ENCODE measurements at places on chromosomes 2 and 18. TPM values are rescaled to one million over a fixed set of nuclear protein-coding genes. Genes with fewer than 3 reads are reported as not detected.

Gene CRYGD
- not detected for total RNA-seq

Gene FOXD4L1
- total RNA-seq = not detected

Gene RGPD6
- total RNA-seq = 15.3 TPM

Gene GALR1
- 0.04 TPM for total RNA-seq

Gene IL1F10
- not detected for total RNA-seq

Gene IL18RAP
- total RNA-seq = 0.13 TPM

Gene FAM210A
- 48.1 TPM for total RNA-seq

Gene DPP4
- 12.5 TPM for total RNA-seq

Gene CKAP2L
- total RNA-seq = 0.36 TPM

Gene CDK5R2
- total RNA-seq = not detected

- DNase-seq = peak; percentile 84
These were observed 1.5 kb downstream of the PXDN start for GRCh38 chr2:1742681-1743395.

- no peak for DNase-seq
These were observed 158.2 kb downstream of the STK39 start for GRCh38 chr2:168089200-168089599.

- no peak for DNase-seq
These were observed 151.1 kb upstream of the HNMT start for GRCh38 chr2:137813176-137813575.

- DNase-seq = no peak
These were observed 112.5 kb downstream of the LPIN1 start for GRCh38 chr2:11858883-11859282.

DNA sequence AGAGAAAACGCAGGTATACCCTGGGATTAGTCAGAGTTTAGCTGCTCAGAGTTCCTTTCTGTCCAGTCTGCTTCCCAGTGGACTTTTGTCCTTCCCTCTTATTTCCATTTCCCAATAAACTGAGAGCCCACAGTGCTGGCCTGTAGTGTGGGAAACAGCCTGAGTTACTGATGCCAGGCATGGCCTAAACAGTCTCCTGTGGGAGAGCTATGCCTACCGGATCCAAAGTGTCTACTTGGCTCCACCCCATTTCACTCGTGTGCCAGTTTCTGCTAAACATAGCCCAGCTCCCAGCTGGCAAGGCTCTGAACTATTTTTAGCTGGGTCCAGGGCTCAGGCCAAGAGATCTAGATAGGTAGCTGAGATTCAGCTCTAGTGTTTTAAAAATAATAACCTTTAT, 15.6 kb upstream of the PPP1CB start:
- no peak for DNase-seq

DNA sequence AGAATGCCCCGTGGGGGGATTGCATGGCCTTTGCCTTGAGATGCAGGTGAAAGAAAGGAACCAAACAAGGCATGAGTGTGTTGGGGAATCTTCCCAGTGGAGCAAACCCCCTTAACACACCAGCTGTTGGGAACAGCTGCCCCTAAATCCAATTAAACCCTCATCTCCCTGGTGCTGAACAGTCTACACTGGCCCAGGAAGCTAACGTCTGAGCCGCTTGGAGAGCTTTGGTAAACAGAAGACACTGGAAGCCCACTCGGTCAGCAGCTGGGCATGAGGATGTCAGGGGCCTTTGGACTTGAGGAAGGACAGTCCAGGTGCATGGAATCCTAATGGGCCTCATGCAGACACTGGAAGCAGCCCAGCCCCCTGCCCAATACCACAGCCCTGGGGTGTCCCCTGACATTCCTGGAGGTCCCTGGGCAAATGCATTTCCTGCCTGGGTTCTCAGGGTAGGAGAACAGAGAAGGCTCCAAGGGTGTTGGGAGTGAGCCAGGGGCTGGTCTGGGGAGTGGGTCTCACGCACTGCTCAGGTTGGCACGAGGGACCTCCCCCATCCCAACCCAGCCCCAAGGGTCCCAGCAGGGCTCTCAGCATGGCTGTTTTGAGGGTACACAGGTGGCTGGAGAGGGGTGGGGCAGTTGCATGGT, 37.7 kb downstream of the GBX2 start:
- no peak for DNase-seq

DNA sequence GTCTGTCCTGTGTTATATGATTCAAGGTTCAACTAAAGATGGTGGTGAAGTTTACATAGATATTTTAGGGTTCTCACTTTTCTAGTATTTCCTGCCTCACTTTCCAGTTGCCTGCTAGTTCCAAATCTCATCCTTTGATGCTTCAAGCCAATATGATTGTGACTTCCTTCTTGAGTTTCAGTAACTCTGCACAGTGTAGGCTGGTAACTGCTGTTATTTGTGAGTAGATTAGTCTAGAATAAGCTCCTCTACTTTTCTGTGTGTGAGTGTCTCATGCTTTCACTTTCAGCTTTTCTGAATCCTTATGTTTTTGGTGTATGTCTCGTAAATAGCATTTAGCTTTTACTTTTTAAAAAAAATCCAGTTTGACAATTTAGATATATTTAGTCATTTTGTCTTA, 42.6 kb downstream of the GALNT1 start:
- no peak for DNase-seq

DNA sequence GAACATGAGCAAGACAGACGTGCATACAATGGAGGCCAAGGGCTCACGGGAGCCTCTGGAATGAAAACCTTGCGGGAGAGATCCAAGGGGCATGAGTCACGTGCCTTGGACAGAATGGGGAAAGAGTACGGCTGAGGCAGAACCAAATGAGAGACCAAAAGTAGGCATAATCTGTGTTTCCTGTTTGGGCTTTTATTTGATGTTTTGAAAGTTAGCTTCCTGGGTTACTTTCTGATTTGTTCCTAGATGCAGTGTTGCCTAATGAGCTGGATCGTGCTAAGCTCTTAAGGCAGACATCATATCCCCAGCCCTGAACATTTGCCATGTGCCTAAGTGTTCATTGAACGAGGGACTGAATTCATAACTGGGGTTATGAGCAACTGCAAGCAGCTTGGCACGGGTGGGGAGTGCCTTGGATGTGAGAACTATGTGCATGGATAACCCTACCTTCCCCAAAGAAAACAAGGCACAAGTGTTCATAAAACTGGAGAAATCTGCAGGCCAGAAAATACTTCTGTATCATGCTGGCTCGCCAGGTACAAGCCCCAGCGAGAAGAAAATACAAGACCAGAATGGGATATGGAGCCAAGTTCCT, 60.3 kb upstream of the RPL31 start:
- DNase-seq = no peak

DNA sequence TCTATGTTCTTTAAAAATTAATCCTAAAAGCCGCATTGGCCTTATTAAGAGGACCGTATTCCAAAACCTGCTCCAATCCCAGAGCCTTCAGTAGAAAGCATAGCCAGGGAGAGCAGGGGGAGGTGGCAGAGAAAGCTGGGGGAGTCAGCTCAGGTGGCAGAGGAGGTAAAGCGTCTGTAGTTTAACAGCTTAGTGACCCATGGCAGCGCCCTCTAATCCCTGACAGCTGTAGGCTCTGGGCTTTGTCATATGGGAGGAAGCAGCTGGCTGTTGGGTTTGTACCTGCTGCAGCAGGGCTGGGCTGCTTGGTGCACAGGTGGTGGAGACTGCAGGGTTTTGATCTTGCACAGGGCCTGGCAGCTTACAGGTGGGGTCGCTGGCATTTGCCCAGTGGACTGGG, 50.6 kb downstream of the THNSL2 start:
- no peak for DNase-seq

DNA sequence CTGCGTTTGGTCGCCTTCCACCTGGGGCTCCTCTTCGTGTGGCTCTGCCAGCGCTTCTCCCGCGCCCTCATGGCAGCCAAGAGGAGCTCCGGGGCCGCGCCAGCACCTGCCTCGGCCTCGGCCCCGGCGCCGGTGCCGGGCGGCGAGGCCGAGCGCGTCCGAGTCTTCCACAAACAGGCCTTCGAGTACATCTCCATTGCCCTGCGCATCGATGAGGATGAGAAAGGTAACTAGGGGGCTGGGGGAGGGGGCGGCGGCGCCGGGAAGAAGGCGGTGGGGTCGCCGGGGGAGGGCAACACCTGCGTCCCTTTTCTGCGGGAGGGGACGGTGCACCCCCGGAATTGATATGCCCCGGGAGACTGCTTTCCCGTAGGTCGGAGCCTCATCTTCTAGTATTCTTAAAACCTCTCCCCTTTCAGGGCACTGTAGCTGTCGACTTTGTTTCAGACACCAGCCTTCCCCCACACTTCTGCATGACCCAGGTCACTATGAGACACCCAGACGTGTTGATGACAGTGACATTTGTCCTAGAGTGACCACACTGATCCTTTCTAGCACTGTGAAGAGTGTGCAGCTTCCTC, 755 bp downstream of the SPAST start:
- no peak for DNase-seq

- no peak for DNase-seq
These were observed 167.4 kb downstream of the SPAG16 start for GRCh38 chr2:213451542-213452239.

DNA sequence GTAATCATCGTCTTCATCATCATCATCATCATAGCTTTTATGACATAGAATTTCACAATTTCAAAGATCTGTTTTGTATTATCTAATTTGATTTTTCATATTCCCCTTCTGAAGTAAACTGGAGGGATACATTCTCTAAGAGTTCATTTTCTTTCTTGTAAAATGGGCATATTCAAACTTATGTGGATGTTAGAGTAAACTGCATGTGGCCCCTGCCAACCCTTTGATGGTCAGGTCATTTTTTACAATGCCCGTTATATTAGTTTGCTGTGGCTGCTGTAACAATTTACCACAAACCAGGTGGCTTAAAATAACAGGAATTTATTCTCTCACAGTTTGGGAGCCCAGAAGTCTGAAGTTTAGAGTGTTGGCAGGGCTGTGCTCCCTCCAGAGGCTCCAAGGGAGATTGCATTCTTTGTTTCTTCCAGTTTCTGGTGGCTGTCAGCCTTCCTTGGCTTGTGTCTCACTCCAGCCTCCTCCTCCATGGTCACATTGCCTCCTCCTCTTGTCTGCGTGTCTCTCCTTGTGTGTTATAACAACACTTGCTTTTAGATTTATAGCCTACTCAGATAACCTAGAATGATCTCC, 127.5 kb upstream of the MMADHC start:
- no peak for DNase-seq

- DNase-seq = no peak
These were observed 40.0 kb downstream of the MYO1B start for GRCh38 chr2:191285252-191285651.

- no peak for DNase-seq
These were observed 40.2 kb upstream of the GMCL1 start for GRCh38 chr2:69789175-69789721.

- no peak for DNase-seq
These were observed 48.2 kb downstream of the KCMF1 start for GRCh38 chr2:85019121-85019520.

DNA sequence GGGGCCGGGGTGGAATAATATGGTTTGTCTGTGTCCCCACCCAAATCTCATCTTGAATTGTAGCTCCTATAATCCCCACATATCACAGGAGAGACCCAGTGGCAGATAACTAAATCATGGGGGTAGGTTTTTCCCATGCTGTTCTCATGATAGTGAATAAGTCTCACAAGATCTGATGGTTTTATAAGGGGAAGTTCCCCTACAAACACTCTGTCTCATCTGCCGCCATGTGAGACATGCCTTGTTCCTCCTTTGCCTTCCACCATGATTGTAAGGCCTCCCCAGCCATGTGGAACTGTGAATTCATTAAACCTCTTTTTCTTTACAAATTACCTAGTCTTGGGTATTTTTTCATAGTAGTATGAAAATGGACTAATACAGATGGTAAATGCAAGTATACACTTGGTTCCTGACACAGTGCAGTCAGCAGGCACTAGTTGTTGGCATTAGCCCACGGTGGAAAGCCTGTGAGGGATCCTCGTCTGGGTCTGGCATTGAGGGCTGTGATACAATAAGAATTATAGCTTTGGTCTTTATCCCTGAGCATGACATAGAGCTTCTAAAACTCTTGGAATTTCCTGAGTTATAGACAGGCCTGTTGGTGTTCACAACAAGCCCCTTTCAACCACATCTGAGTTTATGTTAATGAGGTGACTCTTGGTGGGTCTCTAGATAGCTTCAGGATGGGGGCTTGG, 135.8 kb downstream of the CABLES1 start:
- DNase-seq = no peak

GRCh38 chr2:206867006-206867405, 72.3 kb upstream of the CPO start:
- no peak for DNase-seq

DNA sequence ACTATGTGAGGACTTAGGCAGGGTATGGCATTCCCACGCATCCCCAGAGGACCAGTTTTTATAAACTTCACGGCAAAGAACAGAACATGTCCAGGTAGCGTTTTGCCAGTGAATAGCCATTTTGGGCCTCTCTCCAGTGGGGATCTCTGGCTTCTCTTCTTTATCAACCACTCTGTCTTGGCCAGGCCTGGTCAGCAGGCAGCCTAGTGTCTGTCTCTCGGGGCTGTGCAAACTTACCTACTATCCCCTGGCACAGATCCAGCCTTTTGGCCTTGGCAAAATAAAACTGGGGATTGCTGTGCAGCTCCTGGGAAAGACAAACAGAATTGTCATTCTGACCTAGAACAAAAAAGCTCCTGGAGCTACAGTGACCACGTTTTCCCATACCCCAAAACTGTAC, 14.5 kb downstream of the CAPN14 start:
- no peak for DNase-seq

GRCh38 chr2:72999729-73000725, 71.5 kb downstream of the SFXN5 start:
- DNase-seq = no peak

- DNase-seq = no peak
These were observed 24.8 kb downstream of the KCNK3 start for GRCh38 chr2:26717362-26717761.

DNA sequence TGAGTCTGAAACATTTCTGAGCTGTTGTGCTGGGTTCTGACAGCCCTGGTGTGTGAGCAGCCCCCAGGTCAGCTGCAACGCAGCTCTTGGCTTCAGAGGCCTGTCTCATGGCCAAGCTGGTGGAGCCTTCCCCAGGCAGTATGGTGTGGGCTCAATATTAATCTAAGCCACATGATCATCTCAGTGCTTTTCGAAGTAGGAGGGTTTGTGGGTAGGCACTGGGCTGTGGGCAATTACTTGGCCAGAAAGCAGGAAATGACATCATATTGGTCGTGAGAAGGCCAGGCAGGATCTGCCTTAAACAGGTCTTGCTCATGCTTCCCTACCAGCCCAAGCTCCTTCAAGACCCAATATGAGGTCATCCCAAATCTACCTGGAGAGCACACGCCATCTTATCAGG, 26.9 kb downstream of the LOXHD1 start:
- no peak for DNase-seq

DNA sequence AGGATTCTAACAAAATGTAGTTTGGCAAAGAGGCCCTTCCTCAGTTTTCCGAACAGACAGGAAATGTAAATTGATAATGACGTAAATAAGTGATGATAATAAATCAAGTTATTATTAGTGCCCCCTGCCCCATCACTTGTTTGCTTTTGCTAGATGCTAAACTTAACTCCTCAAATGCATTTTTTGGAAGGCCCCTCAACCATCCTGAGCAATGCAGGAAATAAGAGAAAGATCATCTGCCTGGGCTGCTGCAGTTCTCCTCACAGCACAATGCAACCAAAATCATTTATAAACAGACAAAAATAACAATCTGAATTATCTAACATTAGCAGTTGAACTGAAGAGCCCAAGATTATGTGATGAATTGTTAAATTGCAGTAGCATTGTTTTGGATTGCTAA, 62.6 kb upstream of the PSMD14 start:
- DNase-seq = no peak
